HS-5 (cell line): ENCODE measurements at places on chromosomes 5 and 9.

- DNase-seq = no peak
Measured at GRCh38 chr9:136678624-136679023, 8.6 kb downstream of the AGPAT2 start.

DNA sequence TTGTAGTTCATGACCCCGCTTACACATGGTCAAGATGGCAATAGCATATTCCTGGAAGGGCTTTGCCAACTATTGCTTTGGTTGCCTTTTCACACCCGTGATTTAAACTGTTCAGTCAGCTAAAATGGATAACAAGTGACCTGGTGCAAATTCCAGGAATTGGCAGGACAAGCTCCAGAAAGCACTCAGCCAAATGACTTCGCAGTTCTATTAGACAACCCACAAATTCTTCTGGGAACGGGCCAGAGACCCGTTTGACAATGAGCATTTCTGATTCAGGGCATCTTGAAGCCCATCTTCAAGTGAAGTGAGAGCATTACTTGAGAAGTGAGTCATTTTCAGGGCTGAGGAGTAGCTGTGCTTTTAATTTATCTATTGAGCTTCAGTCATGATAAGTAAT, 165.0 kb downstream of the DROSHA start:
- DNase-seq = no peak

DNA sequence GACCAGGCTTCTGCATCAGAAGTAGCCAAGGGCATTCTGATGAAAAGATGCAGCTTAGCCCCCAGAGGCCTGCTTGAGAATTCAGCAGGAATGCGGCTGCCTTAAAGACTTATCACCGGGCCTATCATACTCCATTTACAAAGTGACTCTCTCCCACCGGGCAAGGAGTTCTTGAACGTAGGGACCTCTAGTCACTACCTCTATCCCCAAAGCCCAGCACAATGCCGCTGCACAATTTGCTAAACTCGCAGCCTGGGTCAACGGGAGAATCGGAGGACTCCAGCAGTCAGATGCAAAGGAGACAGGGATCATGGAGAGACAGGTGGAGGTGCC, 661 bp downstream of the PDCL start:
- DNase-seq = no peak

- no peak for DNase-seq
Measured at GRCh38 chr5:177004961-177005360, 1.6 kb downstream of the UIMC1 start.

- no peak for DNase-seq
Measured at GRCh38 chr5:111670826-111671492, 86.0 kb downstream of the NREP start.

GRCh38 chr9:93086447-93087224, 9.4 kb upstream of the CARD19 start:
- no peak for DNase-seq

- no peak for DNase-seq
Measured at GRCh38 chr5:106587-106986, 14.6 kb downstream of the PLEKHG4B start.

DNA sequence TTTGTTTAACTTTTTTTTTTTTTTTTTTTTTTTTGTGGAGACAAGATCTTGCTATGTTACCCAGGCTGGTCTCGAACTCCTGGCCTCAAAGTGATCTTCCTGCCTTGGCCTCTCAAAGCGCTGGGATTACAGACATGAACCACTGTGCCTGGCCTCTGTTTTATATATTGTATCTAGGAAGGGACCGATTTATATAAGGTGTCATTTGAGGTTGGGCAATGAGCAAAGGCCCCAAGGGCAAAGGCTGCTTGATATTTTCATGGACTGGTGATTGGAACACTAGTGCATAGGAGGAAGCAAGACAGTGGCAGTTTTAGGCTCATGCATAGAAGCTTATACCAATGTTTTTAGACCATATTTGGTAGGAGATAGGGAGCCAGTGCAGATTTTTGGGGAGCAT, 3.2 kb downstream of the SLC26A2 start:
- no peak for DNase-seq
